ENCODE measurements at places on chromosomes 11 and 22.
A peak's percentile ranks its signal among the peaks of the same experiment; 100 is the strongest.

DNA sequence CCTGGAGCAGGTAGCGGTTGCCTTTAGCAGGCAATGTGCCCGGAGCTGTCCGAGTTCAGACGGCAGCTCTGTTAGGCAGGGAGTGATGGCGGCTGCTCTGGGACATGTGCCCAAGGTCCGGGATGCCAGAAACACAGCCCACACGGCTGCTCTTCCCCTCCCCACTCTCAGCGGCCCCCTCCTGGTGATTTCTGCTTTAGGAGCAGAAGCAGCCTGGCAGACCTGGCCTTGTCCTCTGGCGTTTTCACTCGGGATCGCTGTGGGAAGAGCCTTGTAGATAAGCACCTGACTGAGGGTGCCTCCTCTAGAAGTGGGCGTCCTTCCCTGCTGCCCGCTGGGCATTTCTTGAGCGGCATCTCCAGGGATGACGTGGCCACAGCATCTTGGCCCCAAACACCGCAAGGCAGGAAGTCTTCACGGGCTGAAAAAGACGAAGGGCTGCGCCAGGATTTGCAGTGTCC, 392.2 kb downstream of the TBC1D22A start:
- DNase-seq = no peak

DNA sequence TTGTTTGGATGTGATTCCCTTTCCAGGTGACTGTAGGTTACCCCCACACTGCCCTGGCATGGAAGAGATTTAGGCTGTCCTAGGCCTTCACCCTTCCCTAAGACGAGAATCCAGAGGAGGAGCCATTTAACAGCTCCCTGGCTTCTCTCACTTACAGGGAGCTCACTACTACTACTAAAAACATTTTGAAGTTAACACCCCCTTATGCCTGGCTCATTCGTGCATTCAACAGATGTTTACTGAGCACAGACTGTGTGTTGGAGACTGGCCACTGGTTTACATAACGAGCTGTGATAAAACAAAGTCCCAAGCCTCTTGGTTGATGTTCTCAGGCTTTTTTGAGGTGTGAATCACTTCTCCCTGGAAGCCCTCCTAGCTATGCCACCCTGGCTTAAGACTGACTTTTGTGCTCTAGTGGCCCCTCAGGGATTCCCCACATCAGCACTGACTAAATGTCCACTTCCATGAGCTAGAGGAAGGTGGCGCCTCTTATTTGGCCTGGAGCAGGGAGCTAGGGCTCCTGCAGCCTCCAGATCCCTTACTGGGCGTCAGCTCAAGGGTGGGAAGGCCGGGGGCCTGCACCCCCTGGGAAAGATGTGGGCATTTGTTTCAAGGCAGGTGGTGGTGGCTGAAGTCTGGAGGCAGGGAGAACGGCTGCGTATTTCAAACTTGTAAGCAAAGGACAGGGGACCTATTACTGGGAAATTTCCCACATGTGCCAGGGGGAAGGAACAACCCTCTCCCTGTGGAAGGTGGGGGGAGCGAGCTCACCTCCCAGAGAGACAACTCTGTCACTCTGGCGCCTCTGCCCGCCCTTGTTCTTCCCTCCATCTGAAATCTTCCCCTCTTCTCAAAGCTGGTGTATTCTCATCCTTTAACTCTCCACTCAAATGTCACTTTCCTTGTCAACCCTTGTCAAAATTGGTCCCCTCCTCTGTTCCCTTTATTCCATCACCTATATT, 19.4 kb upstream of the MALAT1 start:
- peak; percentile 72 for DNase-seq

DNA sequence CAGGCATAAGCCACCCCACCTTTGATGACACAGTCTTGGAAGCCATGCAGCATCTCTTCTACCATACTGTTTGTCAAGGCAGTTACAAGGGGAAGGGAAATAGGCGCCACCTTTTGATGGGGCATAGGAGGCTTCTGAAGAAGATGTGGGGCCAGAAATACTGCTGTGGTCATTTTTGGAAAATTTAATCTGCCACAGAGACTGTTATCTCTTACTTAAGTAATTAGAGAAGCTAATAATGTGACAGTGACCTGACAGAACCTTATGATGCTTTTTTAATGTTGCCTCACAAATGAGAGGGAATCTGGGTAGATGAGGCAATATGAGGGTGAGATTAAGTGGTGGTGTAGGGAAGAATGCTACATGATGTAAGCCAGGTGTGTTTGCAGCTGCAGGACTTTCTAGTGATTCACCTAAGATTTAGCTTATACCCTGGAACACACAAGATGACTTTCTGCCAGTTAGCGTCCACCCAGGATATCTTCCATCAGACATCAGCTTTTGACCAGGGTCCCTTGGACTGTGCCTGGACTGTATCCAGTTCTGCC, 34.3 kb upstream of the ADORA2A start:
- DNase-seq = no peak

DNA sequence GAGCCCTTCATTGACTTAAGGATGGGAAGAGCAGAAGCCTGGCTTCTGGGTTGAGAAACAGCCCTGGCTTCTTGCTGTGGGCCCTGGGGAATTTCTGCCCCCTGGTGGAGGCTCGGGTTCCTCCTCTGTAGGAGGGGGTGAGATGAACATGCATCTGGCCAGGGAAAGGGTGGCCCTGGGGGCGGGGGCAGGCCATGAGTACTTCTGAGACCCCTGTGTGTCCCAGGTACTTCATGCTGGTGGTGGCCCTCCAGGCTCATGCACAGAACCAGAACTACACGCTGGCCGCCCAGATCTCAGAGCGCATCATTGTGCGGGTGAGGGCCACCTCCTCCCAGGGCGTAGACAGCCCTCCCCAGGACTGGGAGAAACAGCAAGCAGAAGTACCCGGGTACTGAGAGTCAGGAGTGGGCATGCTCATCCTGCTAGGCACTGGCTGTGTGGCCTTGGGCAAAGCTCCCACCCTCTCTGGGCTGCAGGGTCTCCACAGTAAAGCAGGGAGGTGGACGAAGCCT, 15.8 kb downstream of the TMEM258 start:
- peak; percentile 87 for DNase-seq

DNA sequence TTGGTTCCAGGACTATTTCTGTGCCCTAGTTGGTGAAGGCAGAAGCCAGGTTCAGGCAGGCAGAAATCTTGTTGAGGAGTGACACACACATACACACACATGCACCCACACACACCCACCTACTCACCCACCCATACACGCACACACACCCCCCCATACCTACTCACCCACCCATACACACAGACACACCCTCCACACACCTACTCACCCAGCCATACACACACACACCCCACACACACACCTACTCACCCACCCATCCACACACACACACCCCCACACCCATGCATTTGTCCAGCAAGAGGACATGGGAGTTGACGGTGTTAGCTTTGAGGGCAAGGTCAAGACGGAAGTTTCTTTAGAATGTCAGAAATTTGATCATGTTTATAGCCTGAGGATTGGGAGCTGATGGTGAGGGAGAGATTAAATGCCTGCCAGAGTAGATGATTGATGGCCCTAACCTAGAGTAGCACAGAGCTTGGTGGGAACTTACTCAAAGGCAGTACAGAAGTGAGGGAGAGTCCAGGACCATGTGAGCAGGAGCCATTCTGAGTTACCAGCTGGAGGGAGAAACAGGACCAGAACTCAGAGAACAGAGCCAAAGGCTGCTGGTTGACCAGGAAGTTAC, 68.9 kb downstream of the CYB5R2 start:
- no peak for DNase-seq

DNA sequence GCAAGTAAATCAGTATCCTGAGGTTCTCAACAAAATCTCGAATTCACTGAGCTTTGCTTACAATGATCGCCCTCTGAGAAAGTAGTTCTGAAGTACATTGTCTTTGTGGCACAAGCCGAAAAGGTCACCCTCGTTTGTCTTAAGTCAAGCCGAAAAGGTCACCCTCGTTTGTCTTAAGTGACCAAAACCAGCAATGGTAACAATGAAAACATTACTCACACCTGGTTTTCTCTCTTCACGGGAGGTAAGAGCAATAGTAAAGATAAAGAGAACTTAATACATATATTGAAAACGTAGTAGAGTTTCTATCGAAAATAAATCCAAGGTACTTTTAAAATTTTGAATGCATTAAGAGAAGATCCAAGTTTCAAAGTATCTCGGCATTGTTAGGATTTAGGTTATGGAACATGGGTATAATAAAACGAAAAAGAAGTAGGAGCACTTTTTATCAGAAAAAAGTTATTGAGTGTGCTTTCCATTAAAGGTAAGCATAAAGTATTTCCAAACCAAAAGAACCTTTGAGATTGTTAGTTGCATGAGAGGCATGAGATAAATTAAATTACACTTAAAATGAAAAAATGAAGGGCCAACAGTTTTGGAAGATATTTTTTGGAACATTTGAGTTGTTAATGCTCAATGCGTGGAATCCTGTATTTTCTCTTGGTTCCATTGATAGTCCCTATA, 1.2 kb downstream of the BARX2 start:
- no peak for DNase-seq
